SK-N-SH (cell line): ENCODE measurements at places on chromosomes 12 and 14.

- no peak for DNase-seq
Observed at GRCh38 chr14:51129130-51129529, 34.2 kb upstream of the TRIM9 start.

DNA sequence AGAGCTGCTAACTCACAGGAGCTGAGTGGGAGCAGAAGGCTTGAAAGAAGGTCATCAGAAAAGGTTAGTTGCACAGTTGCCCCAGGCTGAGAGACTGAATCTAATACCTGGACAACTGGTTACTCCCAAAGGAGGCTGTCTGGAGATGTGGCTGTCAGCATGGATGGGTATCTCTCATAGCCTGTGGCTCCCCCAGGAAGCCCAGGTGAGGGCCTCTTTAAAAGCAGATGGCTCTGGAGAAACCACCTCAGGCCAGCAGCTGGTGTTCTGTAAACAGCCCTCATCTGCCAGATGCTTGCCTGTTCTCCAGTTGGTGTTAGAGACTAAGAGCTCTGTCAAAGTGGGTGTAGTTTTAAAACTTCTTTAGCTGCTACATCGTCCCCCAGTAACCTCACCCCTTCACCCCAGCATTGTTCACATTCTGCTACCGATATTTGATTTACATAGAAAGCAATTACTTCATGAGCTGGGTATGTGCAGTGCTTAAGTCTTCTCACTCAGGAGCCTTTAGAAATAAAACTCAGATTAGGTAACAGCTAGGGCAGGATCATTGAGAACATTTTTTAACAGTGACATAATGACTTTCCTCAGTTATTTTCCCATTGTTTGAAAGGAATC lies 25.8 kb downstream of the DACT1 start:
- peak; percentile 24 for DNase-seq

- DNase-seq = peak; percentile 29
Observed at GRCh38 chr14:21868442-21869046, 194.9 kb upstream of the OR4E1 start.

GRCh38 chr12:13435235-13435933 lies 238.9 kb downstream of the EMP1 start:
- no peak for DNase-seq

DNA sequence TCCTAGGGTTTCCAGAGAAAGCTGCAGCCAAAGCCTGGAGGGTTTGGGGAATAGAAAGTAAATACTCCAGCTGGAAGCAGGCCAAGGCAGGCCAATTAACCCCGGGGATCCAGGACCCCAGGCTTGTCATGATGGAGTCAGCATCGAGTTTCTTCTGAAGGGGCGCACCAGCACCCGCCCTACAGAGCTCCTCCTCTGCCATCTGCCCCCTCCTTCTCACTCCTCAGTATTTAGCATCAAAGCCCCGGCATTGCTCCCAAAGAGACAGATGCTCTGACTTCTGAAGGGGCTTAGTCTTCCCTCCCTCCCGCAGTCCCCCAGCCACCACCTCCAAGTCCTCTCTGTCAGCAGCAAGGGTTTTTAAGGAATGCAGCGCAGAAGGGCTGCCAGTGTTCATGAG lies 285.1 kb upstream of the NOS1 start:
- peak; percentile 37 for DNase-seq

GRCh38 chr12:52907092-52907810 lies 2.4 kb upstream of the KRT8 start:
- DNase-seq = peak; percentile 70

- no peak for DNase-seq
Observed at GRCh38 chr14:97283005-97283403, 485.8 kb downstream of the VRK1 start.

GRCh38 chr14:24052656-24053547 lies 1.1 kb downstream of the CARMIL3 start:
- DNase-seq = no peak

DNA sequence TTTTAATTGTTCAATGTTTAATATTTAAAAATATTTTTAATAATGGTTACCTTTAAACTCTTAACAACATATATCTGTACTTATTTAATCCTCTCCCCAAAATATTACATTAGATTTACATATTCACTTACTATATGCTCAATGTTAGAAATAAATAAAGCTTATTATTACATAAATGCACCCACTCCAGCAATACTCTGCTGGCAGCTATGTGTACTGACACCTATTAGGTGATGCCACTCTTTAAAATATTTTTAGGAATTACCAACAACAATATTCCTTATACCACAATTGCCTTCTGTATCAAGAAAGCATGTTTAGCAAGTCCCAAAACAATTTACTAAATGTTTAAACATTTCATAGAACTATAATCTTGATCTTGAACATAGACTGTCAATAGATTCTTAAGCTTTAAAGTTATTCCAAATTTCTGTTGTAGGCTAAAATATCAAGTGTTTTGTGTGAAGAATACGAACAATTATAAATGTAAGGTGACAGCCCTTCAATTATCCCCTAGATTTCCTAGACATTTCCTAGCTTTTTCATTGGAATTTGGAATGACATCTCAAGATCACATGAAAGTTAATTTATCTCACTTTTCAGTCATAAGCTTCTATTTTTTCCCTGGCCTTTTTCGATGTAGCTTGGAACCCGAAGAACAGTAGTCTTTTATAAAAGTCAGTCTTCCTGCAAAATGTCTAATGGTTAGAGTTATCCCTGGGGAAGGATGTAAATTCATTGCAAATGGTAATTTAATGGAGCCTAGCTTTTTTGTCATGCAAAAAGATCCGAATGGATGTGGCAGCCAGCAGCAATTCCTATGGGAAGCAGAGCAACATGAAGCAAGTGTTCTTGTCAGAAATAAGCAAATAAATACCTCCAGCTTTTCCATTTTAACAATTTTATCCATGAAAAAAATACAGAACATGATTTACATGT lies 907.5 kb upstream of the ATXN7L3B start:
- no peak for DNase-seq

DNA sequence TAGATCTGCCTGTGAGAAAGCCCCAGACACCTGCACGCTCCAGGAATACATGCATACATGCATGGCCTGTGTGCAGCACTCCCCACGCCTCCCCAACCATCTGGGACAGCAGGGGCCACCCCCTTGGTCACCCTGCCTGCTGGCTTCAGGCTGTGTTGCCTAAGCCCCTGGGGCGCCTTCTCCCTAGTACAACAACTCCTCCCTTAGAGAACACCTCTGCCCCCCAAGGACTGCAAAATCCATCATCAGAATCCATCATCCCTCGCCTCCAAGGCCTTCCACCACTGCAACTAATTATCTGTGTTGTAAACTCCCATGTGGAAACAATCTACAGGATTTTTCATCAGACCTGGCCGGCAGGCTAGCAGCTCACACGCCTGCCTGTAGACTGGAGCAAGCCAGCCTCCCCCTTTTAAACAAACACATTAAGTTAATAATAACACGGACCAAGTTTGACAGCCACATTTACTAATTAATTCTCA lies 36.8 kb downstream of the ZFP36L1 start:
- DNase-seq = peak; percentile 65

GRCh38 chr14:77864085-77864484 lies 64.2 kb downstream of the ADCK1 start:
- DNase-seq = no peak

DNA sequence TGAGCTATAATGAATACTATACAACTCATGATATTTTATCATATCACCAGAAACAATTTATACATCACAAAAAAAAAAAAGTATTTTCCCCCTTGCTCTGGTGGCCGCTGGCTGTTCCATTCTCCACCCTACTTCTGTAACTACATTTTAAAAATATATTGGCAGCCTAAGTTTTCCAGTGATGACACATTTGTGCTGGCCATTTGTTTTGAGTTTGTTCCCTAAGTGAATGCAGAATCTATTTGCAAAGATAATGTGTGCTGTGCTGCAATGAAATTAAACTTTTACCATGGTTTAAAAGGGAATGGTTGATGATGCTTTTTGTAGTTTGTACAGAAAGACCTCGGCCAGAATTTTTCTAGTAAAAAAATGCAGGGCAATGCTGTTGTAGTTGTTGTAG lies 1092.8 kb downstream of the TMTC2 start:
- DNase-seq = no peak

- peak; percentile 53 for DNase-seq
Observed at GRCh38 chr12:53179687-53180219, 769 bp upstream of the ZNF740 start.

GRCh38 chr14:104786091-104786586 lies 9.4 kb downstream of the AKT1 start:
- DNase-seq = no peak

GRCh38 chr12:7787574-7788293 lies 1.5 kb upstream of the NANOG start:
- no peak for DNase-seq

DNA sequence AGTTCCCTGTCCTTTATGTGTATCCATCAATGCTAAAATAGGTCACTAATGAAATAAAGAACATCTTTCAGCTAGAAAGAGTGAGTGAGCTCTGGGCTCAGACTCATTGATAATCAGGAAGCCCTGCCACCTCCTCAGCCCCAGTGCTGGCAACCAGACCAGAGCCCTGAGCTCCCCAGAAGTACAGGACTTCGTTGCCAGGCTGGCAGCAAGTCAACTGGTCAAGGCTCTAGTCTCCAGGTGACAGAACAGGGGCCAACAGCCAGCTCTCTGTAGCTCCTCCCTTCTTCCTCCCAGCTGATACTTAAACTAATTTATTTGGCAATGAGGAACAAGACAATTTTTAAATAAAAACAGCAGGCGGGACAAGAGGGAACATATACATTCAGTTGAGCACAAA lies 145.3 kb downstream of the EGLN3 start:
- no peak for DNase-seq

DNA sequence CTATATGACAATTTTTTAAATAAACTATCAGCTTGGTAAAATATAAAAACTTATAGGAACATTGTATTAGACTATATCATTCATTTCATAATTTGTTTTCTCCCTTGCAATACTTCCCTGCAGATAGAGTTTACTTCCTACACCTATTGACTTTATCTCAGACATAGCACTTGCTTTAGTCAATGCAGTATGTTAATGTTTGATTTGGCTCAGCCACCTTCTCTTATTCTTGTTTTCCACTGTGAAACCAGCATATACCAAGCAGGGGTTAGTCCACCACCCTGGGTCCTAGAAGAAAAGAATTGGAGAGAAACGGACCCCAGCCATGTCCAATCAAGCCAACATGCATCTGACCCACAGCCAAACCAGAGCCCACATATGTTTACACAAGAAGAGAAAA lies 10.4 kb upstream of the SOX5 start:
- DNase-seq = no peak

DNA sequence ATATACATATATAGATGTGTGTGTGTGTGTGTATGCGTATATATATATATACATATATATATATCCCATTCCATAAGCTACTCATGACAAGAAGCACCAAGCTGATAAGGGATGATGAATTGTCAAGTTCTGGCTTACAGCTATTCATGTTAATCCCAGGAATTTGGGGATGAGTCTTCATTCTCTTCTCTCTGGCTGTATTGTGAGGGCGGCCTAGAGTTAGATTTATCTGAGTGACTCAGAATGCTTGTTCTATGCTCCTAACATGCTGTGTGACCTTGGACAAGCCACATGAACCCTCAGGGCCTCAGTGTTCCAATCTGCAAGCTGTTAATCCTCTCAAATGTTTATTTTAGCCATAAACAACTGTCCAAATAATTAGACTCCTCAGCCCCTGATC lies 749.0 kb downstream of the MED13L start:
- no peak for DNase-seq

DNA sequence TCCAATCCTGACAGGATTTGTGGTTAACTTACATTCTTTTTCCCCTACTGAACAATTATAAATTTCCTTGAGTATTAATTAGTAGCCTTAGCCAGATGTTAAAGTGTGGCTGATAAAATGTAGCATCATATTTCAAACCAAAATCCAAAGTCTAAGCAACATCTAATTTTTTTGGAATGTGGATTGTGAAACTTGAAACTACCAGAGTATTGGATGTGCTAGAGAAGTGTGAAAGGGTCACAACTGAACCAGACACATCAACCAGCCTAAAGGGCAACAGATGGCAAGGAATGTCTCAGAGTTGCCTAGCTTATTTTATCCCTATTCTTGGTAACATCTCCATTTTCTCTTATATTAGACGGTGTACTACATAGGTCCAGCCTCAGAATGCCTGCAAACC lies 153.1 kb upstream of the DCN start:
- DNase-seq = no peak

- DNase-seq = no peak
Observed at GRCh38 chr12:120939523-120939922, 35.4 kb upstream of the SPPL3 start.

- DNase-seq = no peak
Observed at GRCh38 chr12:6157482-6157881, 33.0 kb upstream of the VWF start.

DNA sequence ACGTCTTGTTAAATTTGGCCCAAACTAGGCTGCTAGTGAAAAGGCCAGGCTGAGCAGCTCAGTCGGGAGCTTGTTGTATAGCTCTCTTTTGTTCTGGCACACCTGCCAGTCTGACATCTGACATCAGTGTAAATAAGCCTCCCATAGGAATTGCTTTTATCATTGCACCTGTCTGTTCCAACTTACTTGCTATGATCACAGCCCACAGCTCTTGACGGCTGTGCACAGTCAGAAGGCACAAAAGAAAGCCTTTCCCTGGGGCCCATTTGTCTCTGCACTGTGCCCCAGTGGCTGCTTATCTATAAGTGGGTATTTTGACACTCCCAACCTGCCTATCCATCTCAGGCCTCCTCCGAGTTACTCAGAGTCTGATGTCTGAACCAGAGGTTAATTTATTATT lies 324.5 kb downstream of the NUAK1 start:
- no peak for DNase-seq

DNA sequence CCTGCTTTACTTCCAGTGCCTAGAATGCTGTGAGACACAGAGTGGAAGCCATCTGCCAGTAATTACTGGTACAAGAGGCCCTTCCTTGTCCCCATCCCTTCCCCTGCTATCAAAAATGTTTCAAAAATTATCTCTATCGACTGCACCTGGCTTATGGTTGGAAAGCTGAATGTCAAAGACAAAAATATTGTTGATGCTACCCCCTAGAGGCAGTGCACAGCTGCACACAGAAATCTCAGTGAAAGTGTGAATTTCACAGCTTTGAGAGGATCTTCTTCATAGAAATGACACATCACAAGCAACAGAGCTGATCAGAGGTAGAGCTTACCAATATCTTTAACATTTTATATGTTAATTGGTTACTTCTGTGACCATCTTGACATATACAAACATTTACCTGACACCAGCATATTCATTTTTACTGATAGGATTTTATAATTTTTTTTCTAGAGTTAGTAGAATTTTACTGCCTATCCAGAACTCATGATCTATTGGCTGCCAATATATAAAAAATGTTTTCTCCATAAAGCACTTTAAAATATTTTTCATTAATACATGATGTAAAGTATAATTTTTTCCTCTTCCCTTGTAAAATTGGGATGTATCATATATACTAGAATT lies 138.0 kb downstream of the AACS start:
- DNase-seq = no peak

DNA sequence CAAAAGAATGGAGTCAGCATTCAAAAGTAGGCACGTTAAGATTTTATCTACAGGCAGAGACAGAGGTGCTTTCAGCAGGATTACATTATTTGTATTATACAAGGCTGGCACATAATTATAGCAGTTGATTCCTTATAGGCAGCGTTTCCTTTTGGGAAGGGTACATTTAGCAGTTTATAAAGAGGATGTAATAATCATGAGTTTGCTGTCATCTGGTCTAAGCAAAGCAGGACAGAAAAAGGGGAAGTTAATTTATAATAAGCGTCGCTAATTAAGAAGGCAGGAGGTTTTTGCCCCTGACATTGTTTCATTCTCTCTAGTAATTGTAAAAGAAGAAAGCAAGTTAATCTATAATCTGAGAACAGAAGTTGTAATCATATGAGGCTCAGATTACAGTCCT lies 259.9 kb upstream of the MDGA2 start:
- no peak for DNase-seq
